Right renal cortex interstitium (tissue), 3 donors: ENCODE measurements at places on chromosomes 3 and 15. TPM values are rescaled to one million over a fixed set of nuclear protein-coding genes. Genes with fewer than 3 reads are reported as not detected.

The CTXND1 gene
- polyA plus RNA-seq = 13.4 TPM

The CLSTN2 gene
- polyA plus RNA-seq = 1.5 TPM

The PSMD2 gene
- 225 TPM for polyA plus RNA-seq

The FANCD2OS gene
- not detected for polyA plus RNA-seq

The CCR8 gene
- not detected for polyA plus RNA-seq

The FOXB1 gene
- polyA plus RNA-seq = 0.08 TPM

The IQCF5 gene
- not detected for polyA plus RNA-seq

The MED12L gene
- 2.2 TPM for polyA plus RNA-seq

The TADA3 gene
- polyA plus RNA-seq = 56.7 TPM

The NLGN1 gene
- 2.2 TPM for polyA plus RNA-seq

The MCF2L2 gene
- 0.37 TPM for polyA plus RNA-seq

The SKIL gene
- 45.8 TPM for polyA plus RNA-seq

The PYGO1 gene
- 16.5 TPM for polyA plus RNA-seq

The PSTPIP1 gene
- polyA plus RNA-seq = 0.79 TPM

The ARHGAP31 gene
- polyA plus RNA-seq = 12.5 TPM

The HIGD2B gene
- not detected for polyA plus RNA-seq
